T-helper 17 cell (primary cell): ENCODE measurements at places on chromosomes 3 and 15. TPM values are rescaled to one million over a fixed set of nuclear protein-coding genes. Genes with fewer than 3 reads are reported as not detected.

GRCh38 chr15:75945953-75946352 lies 42.3 kb downstream of the FBXO22 start:
- no peaks in the 10 kb centered on the region for H3K4me1 ChIP-seq
- no peak overlapping the region for H3K27ac ChIP-seq
- no peak for DNase-seq
- no peak overlapping the region for H3K4me3 ChIP-seq
- no peaks in the 10 kb centered on the region for H3K36me3 ChIP-seq
- peaks cover 39% of the 10 kb centered on the region for H3K27me3 ChIP-seq

DNA sequence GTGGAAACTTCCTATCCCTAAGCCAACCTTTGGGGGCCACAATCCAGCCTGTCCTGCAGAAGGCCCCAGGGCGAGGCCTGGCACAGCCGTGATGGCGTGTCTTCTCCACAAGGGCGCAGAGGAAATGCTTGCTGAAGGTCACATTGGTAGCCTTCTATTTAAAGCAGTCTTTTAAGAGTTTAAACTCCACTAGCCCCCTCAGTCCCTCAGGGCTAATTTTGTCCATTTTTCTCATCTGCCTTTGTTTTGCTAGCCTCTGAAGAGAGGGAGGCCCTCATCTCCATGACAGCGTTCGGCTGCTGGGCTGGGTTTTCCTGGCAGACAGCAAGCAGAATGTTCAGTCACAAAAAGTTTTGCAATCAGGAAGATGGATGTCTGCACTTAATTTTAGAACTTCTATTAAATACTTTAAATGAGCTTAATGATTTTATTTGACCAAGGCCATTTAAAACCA lies 40.8 kb downstream of the RARB start:
- H3K36me3 ChIP-seq, result no peaks in the 10 kb centered on the region
- peaks cover 22% of the 10 kb centered on the region for H3K27me3 ChIP-seq
- no peak overlapping the region for H3K4me3 ChIP-seq
- no peak overlapping the region for H3K27ac ChIP-seq
- peaks cover 4% of the 10 kb centered on the region for H3K4me1 ChIP-seq
- no peak for DNase-seq

GRCh38 chr3:142987080-142987700 lies 14.2 kb upstream of the U2SURP start:
- no peaks in the 10 kb centered on the region for H3K4me1 ChIP-seq
- H3K27me3 ChIP-seq, result peaks cover 41% of the 10 kb centered on the region
- H3K4me3 ChIP-seq, result no peak overlapping the region

DNA sequence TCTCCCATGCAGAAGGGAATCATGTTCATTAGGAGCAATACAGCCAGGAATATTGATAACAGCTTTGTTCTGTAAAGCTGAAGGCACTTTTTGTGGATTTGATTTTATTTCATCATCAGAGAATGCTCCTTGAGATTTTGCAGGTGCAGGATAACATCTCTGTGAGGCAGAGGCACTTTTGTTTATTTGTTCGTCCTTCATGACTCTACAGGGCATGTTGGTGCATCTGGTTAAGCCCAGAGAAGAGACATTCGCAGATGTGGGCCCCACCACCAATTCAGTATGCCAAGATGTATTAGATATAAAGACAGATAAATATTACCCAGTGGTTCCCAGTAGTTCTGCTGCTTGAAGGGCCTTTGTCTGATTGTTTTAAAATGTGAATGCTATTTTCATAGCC lies 368.1 kb upstream of the SEMA6D start:
- H3K4me1 ChIP-seq, result no peaks in the 10 kb centered on the region
- H3K27me3 ChIP-seq, result no peaks in the 10 kb centered on the region
- no peak overlapping the region for H3K27ac ChIP-seq
- no peak overlapping the region for H3K4me3 ChIP-seq

GRCh38 chr3:148839805-148840204 lies 12.2 kb downstream of the CPB1 start:
- H3K4me3 ChIP-seq, result no peak overlapping the region
- H3K27me3 ChIP-seq, result peaks cover 8% of the 10 kb centered on the region
- H3K4me1 ChIP-seq, result no peaks in the 10 kb centered on the region
- H3K27ac ChIP-seq, result no peak overlapping the region
- no peak for DNase-seq
- H3K36me3 ChIP-seq, result no peaks in the 10 kb centered on the region

GXYLT2 gene
- 0.10 TPM for total RNA-seq

ISL2 gene
- total RNA-seq, result not detected

SKOR1 gene
- total RNA-seq, result 2.2 TPM
